Stimulated activated CD4-positive, alpha-beta T cell treated with anti-CD3 and anti-CD28 coated beads, Interleukin-1b, Interleukin-23, amount 100 ng/mL, for 48 hours (primary cell): ENCODE measurements at places on chromosomes 1 and 21.

GRCh38 chr1:37726751-37727585 lies 34.7 kb downstream of the CDCA8 start:
- no peak for DNase-seq

DNA sequence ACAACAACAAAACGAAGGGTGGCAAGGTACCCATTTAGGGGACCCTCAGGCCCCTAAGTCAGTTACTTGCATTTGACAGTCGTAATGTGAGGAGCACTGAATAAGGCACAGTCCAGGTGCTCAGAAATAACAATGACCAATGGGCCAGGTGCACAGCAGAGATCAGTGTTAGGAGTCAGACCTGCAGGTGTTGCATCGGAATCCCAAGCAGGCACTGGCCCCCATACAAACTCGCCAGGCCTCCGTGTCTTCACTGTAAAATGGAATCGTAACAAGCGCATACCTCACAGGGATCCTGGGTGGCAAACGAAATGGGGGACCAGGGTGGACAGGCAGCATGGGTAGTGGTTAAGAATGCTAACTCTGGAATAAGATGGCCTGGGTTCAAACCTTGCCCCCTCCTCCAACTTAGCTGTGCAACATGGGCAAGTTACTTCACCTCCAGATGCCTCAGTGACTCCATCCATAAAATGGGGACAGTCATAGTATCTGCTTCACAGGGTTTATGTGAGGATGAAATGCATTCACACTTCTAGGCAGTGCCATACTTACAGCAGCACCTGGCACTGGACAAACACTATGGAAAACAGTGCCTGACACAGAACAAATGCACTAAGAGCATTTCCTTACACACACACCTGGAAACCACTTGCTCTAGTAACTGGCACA lies 20.2 kb downstream of the RCAN1 start:
- no peak for DNase-seq

DNA sequence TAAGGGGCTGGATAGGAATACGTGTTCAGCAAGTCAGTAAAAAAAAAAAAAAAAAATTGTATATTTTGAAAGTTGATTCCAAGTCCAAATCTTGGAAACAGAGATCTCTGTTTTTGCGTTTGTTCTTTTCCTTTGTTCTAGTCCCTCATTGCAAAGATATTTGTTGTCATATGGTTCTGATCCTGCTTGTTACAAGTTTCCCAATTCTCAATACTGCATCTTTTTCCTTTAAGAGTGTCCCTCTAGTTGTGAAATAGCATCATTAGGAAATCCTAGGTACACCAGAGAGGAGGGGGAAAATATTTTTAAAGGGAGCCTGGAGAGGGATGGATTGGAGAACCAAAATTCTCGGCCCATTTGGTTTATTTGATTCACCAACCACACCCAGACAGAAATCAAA lies 152.2 kb upstream of the C1orf105 start:
- DNase-seq = no peak

DNA sequence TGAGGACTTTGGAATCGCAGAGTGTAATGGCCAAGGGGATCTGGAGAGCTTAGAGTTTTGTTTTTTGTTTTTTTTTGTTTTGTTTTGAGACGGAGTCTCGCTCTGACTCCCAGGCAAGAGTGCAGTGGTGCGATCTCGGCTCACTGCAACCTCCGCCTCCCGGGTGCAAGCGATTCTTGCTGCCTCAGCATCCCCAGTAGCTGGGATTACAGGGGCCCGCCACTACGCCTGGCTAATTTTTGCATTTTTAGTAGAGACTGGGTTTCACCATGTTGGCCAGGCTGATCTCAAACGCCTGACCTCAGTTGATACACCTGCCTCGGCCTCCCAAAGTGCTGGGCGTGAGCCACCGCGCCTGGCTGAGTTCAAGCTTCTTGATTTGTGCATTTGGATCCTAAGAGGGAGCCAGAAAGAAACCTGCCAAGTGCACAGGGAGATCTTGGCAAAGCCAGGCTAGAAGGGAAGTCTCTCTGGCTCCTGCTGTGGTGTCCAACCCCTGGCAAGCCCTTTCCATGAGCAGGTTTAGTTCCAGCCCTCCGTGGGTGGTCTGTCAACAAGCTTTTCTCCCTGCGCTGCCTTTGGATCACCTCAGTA lies 852 bp downstream of the FAAH start:
- DNase-seq = no peak

DNA sequence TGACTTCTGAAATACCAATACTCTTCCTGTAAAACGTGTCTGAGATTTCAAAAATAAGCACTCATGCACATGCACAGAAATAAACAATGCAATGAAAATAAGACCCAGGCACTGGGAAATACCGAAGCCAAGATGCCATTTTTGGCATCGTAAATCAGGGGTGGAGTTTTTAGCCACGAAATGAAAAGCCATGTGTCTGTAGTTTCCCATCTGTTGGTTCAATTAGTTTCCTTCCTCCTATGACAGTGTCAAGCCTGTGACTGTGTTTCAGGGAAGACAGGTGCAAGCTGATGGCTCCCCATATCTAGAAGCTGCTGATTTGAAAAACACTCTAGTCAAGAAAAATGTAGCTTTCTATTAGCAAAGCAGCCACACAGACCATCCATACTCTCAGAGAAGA lies 480.4 kb upstream of the CAMK1G start:
- DNase-seq = no peak

DNA sequence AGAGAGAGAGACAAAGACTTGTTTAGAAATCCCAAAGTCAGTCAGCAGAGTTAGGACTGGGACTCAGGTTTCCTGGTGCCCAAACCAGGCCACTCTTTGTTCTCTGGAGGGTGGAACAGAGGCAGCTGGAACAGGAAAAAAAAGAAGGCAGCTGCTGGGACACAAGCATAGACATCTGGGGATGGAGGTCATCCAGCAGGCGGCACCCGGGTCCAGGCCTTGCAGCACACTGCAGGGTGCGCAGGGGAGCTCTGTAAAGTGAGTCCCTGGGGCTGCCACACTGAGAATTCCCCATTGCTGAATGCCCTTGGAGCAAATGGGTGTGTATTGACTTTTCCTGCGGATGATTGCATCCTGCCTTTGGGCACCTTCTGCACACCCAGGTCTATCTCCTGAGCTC lies 222.9 kb upstream of the CSF3R start:
- DNase-seq = no peak

DNA sequence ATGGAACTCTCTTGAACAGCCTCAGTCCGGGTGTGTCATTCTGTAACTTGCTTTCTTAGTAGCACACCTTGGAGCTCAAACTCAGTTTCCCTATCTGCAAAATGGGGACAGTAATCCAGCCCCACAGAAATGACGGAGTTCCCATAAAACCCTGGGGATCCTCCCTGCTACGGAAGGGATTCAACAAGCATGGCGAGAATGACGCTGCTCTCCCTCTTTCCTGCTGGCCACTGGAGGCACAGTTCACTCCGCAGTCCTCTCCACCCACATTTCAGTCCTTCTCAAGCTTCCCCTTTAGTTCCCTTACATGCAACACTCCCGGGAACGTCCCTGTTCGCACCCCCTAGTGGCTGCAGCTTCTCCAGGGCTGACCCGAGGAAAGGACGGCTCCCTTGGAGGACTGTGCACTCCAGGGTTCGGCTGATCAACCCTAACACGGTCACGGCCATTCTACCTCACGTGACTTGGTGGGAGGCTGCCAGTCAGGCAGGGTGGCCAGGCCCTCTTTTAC lies 20.6 kb downstream of the RUNX3 start:
- DNase-seq = no peak

GRCh38 chr1:238061967-238062613 lies 171.4 kb upstream of the ZP4 start:
- no peak for DNase-seq

- DNase-seq = peak; percentile 45
Measured at GRCh38 chr1:35442734-35443133, 114.5 kb downstream of the KIAA0319L start.

DNA sequence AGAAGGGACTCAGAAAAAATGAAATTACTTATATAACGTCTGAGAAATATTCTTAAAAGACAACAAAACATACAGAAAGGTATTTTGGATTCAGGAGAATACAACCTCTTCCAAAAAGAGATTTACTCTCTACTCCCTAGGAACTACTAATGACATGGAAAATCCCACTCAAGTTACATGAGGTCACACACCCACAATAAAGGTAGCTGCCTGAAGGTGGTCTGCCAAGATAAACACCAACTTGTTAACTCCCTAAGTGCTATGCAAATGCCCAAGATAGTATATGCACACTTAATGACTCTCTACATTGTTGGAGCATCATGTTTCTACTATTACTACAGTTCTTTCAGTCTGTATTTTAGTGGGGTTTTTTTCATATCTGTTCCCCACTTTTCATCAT lies 26.5 kb downstream of the RERE start:
- DNase-seq = no peak

GRCh38 chr1:63643517-63643916 lies 50.3 kb downstream of the PGM1 start:
- no peak for DNase-seq
